ENCODE measurements at places on chromosomes 1 and 21.

DNA sequence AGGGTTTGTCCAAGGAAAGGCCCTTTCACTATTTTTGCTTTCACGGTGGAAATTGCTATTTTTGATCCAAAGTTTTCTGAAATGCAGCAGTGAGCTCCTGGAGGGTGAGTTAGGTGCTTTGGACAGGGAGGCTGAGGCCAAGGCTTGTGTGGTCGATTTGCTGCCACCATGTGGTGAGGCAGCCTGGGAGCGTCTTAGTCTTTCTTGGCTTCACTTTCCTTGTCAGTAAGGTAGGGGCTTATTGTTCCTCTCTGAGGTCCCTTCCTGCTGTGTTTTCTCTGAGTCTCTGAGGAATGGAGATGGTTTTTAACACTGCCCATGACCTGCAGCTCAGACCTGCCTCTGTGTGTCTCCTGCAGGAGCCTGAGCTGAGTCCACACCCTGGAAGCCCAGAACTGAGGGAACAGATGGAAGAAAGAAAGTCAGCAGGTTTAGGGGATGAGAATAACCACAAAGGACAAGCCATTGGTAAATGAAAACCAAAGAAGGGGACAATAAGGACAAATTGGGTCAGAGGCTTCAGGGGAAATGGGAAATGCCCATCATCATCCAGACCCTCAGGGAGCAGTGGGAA is 20.1 kb upstream of the S100A10 start:
- DNase-seq = no peak

DNA sequence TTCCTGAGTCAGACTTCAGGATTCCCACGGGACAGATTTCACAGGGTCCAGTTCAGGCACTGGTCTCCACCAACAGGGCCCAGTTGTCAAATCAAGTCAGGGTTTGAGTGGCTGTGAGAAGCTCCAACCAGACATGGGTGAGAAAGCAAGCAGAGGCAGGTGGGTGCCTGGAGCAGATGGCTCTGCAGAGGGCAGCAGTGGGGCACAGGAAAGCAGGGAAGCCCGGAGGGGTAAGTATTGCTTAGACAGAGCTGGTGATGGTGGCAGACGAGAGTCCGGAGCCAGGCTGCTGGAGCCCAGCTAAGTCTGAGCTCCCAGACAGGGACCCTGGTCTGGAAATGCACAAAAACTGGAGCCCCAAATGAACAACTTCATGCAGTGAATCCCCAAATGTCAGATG is 40.4 kb downstream of the RIMS3 start:
- no peak for DNase-seq

- no peak for DNase-seq
These were observed 2.5 kb downstream of the PDZK1IP1 start for GRCh38 chr1:47187231-47187925.

DNA sequence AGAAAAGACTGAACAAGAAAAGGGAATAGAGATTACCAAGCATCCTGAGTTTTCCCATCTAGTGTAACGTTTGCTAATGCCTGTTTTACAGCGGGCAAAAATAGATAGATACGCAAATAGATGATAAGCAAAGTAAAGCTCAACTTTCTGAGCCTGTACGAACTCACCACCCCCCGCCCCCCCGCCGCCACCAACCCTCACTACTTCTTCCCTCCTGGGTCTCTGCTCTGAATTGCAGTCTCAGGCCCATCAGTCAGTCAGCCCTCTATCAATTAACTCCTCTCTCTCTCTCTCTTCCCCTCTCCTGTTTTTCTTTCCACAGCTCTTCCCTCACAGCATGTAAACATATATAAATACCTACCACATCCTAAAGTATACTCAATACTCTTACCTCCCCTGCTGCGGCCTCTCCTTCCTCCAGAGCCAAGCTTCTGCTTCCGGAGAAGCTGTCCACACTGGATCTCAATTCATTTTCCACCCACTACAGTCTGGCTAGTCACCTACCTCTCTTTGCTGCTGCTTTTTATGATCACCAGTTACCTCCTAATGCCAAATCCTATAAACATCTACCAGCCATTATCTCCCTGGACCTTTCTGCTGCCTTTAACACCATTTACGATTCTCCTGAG is 64.6 kb downstream of the CAPN2 start:
- no peak for DNase-seq

GRCh38 chr1:203037509-203038190 is 11.4 kb downstream of the PPFIA4 start:
- no peak for DNase-seq
